ENCODE measurements at places on chromosomes 5 and 9. TPM values are rescaled to one million over a fixed set of nuclear protein-coding genes. Genes with fewer than 3 reads are reported as not detected.

GRCh38 chr5:142743592-142744441 lies 26.4 kb upstream of the ARHGAP26 start:
- no peak for DNase-seq

DNA sequence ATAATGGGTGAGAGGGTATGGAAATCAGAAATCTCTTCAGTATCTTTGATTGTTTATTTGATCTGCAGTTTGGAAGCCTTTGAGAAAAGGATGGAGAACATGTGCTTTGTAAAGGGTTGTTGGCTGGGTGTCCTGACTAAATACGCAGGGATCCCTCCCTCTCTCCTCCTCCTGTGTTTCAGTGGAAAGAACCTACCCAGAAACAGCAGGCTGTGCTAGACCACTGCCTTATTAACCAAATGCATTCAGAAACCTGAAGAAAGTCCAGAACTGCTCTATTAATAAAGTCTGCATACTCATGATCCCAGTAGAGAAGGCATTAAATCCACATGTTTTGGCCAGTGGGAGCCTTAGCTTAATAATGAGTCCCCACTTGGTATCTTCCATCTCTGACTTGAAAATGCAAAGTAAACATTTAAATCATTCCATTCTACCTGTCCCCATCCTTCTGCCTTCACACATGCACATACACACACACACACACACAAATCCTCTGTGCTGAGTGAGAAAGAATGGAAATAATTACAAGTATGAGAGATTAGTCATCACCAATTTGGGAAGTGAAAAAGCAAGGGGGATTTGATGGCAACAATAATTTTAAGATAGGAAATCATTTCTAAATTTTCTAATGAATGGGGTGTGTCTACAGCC lies 10.0 kb upstream of the LECT2 start:
- DNase-seq, result no peak

DNA sequence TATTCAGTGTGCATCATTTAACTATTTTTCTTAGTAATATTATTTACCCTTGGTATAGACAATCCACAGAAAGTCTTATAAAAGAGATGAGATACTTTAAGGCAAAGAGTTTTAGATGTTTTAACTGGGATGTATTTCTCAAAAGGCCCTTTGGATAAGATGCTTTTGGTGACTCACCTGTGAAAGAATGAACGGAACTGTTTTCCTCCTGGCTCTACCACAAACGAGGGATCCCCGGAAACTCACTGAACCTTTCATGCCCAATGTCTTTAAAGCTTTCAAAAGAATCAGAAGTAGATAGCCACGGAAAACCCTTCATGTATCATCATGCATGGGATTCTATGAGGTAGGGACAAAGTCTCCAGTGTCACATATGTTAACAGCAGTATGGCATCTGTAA lies 1.6 kb downstream of the ZNF782 start:
- no peak for DNase-seq

DNA sequence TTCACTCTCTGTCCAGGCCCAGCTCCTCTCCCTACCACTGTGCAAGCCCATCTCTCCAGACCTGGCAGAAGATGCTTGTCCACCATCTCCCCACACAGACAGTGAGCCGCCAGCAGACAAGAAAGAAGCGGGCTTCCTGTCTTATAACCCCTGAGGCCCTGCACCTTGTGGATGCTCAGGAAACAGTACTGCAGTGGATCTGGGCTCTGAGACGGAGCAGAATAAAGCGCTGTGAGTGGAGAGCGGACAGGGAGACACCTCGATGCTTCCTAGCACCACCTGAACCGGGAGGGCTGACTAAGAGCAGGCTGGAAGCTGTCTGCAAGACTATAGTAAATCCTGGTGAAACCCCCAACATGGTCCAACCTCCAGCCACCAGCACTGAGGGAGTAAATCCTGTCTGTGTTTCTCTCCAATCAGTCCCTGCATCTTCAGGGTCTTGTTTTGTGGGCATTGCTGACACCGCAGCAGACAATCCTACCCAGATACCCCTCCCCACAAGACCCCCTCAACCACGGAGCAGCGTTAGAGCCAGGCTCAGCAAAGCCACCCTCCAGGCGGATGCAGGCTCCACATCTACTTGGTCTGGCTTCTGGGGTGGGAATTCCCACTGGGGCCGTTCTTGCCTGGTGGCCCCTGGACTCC lies 18.7 kb downstream of the ORM2 start:
- DNase-seq, result no peak

- DNase-seq, result no peak
Observed at GRCh38 chr5:55636177-55636576, 75.9 kb downstream of the SLC38A9 start.

GRCh38 chr9:132703336-132703735 lies 33.1 kb downstream of the GTF3C4 start:
- DNase-seq, result no peak

DNA sequence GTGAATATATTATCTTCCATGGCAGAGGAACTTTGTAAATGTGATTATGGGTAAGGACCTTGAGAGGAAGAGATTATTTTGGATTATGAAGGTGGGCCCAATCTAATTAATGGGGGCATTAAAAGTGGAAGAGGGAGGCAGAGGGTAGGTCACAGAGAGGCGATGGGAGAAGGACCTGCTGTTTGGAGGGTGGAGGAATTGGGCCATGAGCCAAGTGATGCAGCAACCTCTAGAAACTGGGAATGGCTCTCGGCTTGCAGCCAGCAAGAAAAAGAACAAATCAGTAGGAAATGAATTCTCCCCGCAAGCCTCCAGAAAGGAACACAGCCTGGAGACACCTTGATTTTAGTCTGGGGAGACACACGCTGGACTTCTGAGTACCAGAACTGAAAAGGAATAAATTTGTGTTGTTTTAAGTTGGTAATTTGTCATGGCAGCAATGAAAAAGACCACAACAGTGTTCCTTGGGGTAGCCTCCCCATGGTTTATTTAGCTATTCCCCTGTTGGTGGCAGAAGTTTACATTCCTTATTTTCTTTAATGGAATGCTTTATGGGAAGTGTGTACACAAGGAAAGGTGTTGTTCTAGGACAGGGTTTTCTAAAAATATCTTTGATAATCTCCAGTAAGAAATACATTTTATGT lies 103.6 kb downstream of the HSPA4 start:
- DNase-seq, result no peak

DNA sequence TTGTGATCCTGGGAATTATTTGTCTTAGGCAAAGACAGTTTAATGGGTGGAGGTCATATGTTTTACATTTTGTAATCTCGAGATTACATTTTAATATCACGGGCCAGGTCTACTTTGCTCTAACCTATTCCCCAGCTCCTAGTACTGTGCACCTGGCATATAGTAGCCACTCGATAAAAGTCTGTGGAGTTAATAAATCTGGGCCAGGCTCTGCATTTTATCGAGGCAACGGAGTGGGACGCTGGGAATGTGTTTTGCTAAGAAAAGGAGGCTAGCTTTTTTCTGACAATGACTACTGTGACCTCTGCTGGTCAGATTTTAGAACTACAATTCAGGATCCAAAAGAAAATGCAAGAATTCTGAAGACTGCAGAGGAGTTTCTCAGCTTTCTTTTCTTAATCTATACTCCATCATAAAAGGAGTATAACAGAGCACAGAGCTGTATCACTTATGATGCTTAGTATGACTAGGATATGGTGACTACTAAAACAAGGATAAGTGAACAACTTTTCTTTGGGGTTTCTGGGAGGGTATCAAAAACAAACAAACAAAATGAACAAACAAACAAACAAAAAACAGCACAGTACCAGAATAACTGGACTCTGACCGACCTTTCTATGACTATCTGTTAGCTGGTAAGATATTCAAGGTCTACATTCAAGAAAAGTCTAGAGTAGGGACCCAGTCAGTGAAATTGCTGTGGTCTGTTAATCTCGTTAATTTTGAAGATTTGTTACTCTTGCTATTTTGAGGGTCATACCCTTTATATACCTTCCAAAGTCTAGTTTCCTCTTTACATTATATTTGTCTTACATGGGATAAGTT lies 46.1 kb upstream of the CER1 start:
- DNase-seq, result no peak

DNA sequence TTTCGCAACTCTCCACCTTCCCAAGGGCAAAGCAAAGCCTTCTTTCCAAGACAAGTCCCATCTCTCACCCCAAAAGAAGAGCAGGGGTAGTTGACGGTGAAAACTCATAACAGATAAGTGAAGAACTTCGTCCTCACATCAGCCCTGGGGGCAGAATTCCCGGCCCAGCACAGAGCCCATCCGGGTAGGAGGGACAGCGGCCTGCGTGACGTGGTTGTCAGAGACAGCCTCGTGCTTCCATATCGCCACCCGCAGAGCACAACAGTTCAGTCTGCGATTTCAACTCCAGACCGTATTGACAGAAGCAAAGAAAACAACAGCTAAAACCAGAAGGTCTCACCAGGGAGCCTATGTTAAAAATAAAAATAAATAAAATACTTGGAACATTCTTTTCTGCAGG lies 273.2 kb downstream of the SYK start:
- no peak for DNase-seq

DNA sequence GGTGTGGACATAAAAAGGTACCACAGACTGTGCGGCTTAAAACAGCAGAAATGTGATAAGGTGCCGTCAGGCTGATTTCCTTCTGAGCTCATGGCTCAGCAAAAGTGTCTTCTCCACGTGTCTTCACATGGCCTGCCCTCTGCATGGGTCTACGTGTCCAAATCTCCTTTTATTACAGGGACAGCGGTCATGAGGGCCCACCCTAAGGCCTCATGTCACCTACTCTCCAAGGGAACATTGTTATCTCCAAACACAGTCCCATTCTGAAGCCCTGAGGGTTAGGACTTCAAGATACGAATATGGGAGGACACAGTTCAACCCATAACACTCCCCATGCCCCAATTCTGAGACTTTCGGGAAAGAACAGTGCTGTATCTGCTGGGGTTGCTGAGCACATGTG lies 35.2 kb downstream of the COL23A1 start:
- DNase-seq, result no peak

DNA sequence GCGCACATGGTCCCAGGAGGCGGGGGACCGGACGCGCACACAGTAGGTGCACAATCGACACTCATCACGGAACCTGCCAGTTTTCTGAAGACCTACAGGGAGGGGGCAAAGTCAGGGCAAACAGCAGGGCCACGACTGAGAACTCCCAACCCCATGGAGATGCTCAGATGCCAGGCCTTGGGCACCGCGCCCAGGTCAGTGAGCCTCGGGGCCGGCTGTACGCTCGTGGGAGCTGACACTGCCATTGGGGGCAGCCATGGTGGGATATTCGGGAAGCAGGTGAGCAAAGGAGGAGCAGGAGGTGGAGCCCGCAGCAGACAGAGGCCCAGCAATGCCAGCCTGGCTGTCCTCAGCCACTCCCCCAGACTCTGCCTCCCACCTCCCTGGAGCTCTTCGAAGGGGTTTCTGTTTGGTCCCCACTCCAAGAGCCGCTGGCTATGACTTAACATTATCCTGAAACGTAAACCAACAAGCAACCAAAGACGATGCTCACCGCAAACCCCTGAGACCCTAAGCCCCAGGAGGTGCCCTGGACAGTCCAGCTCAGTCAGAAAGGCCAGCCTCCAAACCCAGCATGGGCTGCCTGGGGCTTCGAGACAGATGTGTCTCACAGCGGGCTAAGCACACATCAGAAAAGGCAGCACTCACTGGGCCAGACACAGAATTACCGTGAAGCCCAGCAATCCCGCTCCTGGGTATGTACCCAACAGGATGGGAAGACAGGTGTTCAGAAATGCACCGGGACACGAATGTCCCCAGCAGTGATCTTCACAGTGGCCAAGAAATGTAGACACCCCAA lies 78.4 kb downstream of the VAV2 start:
- no peak for DNase-seq

DNA sequence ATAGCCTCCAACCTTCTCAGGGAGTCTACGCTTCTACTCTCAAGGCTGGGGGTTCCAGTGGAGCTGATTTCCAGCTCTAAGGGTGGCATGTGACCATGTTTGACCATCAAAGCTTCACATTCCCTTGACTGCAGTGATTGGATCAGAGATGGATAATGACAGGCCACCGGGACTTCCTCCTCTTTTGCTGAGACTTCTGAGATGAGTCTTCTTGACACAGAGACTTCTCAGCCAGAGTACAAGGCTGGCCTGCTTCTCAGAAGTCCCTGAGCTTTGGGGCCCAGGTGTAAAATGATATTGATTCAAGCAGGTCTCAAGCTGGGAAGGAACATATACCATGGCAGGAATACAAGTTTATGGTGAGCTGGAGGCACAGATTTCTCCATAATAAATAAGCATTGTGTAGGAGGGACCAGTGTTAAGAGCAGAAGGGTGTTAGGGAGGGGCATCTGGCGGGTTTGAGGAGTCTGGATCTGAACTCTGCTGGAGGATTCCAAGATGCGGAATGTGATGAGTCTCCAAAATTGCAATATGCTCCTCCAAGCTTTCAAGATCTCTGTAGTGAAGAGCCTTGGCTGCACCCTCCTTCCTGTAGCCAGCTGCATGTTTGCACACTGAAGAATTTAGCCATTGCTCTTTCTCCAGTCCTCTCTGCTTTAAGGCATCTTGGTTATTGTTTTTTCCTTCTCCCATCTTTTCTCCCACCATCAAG lies 41.7 kb upstream of the HSD17B4 start:
- DNase-seq, result no peak

DNA sequence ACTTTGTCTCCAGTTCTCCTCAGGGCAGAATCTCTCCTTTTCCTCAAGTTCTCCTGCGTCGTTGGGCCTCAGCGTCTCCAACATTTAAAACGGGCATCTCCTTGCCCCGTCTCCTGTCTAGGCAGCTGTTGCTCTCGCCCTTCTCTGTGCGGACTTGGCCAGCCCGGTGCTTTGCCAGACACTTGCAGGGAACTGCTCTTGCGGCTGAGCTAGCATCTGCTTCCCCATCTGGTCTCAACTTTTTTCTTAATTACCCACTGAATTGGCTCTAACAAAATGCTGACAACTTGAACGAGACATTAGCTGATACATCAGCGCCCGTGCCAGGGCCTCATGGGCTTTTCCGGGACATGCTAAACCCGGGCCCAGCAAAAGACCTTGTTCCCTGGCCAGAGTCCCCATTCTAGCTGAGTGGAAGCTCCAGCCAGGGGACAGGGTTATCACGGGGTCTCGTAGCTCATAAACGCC lies 25.1 kb downstream of the ZNF618 start:
- DNase-seq, result no peak

DNA sequence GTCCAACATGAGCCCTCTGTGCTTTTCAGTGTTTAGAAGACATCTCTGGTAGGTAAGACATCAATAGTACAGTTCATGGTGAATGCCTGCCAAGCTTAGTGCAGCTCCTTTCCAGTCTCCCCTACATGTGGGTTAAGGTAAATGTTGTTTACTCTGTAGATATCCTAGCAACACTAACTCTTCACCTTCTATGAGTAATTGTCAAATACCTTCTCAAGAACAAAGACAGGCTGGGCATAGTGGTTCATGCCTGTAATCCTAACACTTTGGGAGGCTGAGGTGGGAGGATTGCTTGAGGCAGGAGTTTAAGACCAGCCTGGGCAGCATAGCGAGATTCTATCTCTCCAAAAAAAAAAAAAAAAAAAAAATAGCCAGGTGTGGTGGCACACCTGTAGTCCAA lies 18.7 kb upstream of the RASGRF2 start:
- no peak for DNase-seq

GRAMD2B gene
- 6.6 TPM for total RNA-seq

GRIA1 gene
- total RNA-seq, result not detected

ENTR1 gene
- total RNA-seq, result 96.0 TPM

PRSS3 gene
- 0.52 TPM for total RNA-seq

LCN10 gene
- 11.0 TPM for total RNA-seq

FRRS1L gene
- not detected for total RNA-seq

PCDHB16 gene
- not detected for total RNA-seq

PCDHB15 gene
- not detected for total RNA-seq

ABO gene
- total RNA-seq, result not detected

AIF1L gene
- total RNA-seq, result not detected
